Astrocyte (in vitro differentiated cells and primary cell): ENCODE measurements at places on chromosomes 3 and 15. TPM values are rescaled to one million over a fixed set of nuclear protein-coding genes. Genes with fewer than 3 reads are reported as not detected.

DNA sequence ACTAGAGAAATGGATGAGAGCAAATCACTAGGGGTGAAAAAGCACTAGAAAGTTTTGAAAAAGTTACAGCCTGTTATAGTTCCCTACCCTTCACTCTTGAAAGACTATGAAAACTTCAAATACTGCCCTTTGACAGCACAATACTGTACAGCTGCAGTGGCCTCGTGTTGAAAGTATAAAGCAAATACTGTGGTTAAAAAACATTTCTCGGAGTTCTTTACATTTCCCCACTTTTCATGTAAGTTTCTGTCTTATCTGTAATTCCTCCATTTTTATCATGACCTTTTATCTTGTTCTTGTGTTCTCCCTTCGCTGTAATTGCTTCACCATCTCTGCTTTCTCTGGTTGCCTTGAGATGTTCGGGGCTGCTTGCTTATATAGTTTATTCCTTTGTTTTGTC is 423.8 kb upstream of the CFAP20DC start:
- H3K27me3 ChIP-seq: no peaks in the 10 kb centered on the region
- no peaks in the 10 kb centered on the region for H3K36me3 ChIP-seq
- no peaks in the 10 kb centered on the region for H3K4me1 ChIP-seq

FBXO40 gene
- not detected in 2 replicates for total RNA-seq

DNA sequence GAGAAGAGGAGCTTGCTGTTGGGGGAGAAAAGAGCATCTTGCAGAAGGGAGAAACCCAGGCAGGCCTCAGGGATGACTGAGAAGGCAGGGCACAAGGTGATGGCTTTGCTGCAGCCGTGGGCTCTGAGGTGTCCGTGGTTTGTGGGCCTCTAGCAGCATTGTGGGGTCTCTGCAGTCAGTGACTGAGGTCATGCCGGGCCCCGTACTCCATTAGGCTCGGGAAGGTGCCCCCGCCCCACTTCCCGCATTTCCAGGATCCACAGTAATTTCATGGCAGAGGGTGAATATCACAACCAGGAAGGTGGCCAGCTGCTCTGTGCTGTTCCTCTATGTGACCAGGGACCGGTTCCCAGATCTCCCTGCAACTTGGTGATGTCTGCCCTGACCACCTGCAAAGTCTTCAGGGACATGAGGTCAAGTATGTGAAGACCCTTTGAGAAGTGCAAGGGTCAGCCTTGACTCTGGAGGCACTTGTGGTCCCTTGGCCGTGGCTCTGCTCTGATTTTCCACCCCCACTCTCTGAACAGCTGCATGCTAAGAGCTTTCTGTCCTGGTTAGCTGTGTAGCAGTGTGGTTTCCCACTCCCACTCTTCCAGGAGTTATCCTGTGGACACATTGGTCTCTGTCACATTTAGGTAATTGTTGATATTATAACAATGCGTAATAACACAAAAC is 3.6 kb downstream of the KLF13 start:
- DNase-seq: no peak
- no peaks in the 10 kb centered on the region for H3K36me3 ChIP-seq
- H3K4me3 ChIP-seq: no peak overlapping the region
- H3K4me1 ChIP-seq: peaks cover 6% of the 10 kb centered on the region
- no peak overlapping the region for H3K27ac ChIP-seq

GRCh38 chr15:92906563-92907081 is 6.5 kb downstream of the CHD2 start:
- H3K27ac ChIP-seq: peak overlapping the region; percentile 99
- peaks cover 5% of the 10 kb centered on the region for H3K36me3 ChIP-seq
- H3K27me3 ChIP-seq: no peaks in the 10 kb centered on the region
- peak overlapping the region; percentile 27 for H3K4me3 ChIP-seq
- H3K4me1 ChIP-seq: peaks cover 59% of the 10 kb centered on the region
